ENCODE measurements at places on chromosomes 7 and 10. TPM values are rescaled to one million over a fixed set of nuclear protein-coding genes. Genes with fewer than 3 reads are reported as not detected.

The ZNF775 gene
- 5.2 TPM for total RNA-seq

The SUN3 gene
- total RNA-seq = not detected

The PRPS1L1 gene
- not detected for total RNA-seq

The NEUROG3 gene
- not detected for total RNA-seq

GRCh38 chr7:100978300-100978699, 8.9 kb downstream of the MUC12 start:
- no peak overlapping the region for H3K27ac ChIP-seq
- no peak for DNase-seq

DNA sequence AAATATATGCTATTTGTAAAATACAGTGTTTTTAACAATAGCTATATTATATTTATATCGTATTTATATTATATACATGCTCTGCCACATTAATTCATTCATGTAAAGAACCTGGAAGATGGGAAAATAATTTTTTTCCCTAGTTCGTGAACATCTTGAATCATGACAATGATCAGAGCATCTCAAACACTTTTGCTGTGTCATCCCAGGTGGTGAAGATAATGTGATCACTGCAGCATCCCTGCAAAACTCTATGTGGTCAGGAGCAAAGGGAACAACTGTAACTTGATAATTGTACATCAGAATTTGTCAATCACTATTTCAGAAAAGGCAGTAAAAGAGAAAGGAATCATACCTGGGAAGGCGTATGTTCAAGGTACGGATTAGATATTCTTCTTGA, 39.3 kb downstream of the RAPGEF5 start:
- DNase-seq = no peak
- H3K36me3 ChIP-seq = no peaks in the 10 kb centered on the region
- no peak overlapping the region for H3K27ac ChIP-seq
- H3K4me1 ChIP-seq = no peaks in the 10 kb centered on the region
- H3K27me3 ChIP-seq = peaks cover 2% of the 10 kb centered on the region

DNA sequence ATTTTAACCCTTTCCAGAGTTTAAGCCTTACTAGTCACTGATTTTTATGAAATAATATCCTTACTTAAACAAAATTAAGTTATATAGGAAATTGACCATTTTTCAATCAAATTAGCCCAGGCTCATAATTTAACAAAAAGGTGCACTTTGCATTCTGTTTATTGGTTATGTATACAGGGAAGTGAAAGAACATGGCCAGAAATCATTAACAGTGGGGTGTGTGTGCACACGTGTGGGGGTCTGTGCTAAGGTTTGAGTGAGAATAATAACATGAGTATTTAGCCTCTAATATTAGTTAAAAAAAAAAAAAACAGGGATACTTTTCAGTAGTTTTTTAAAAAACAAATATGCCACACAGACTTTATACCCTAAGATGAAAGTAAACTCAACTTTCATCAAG, 510.5 kb upstream of the PFKP start:
- H3K4me3 ChIP-seq = no peak overlapping the region
- H3K36me3 ChIP-seq = no peaks in the 10 kb centered on the region
- no peak for DNase-seq
- no peaks in the 10 kb centered on the region for H3K4me1 ChIP-seq
- peaks cover 6% of the 10 kb centered on the region for H3K27me3 ChIP-seq

- no peak overlapping the region for H3K27ac ChIP-seq
- no peaks in the 10 kb centered on the region for H3K27me3 ChIP-seq
- no peaks in the 10 kb centered on the region for H3K36me3 ChIP-seq
Measured at GRCh38 chr10:80041162-80041561, 37.3 kb upstream of the TMEM254 start.

GRCh38 chr7:93890041-93890463, 501 bp downstream of the TFPI2 start:
- peak; percentile 16 for DNase-seq
- peak overlapping the region; percentile 11 for H3K4me3 ChIP-seq
- H3K36me3 ChIP-seq = no peaks in the 10 kb centered on the region
